Thoracic aorta (tissue), 2 donors: ENCODE measurements at places on chromosomes 4 and X. TPM values are rescaled to one million over a fixed set of nuclear protein-coding genes. Genes with fewer than 3 reads are reported as not detected.

Gene GC
- total RNA-seq = not detected

Gene TEX13D
- total RNA-seq = not detected

Gene P2RY8
- total RNA-seq = 4.2 TPM

Gene OTUD5
- total RNA-seq = 40.5 TPM

Gene PRKG2
- 0.14 TPM for total RNA-seq

Gene POF1B
- 0.21 TPM for total RNA-seq

Gene GAGE12J
- total RNA-seq = not detected

Gene C4orf36
- total RNA-seq = not detected

Gene PROM1
- total RNA-seq = 3.2 TPM

Gene SMR3B
- total RNA-seq = not detected

Gene ADRA2C
- 105 TPM for total RNA-seq

Gene TMEM47
- 189 TPM for total RNA-seq

Gene SLC7A11
- total RNA-seq = 2.6 TPM

Gene DAPP1
- 1.6 TPM for total RNA-seq

Gene HTRA3
- total RNA-seq = 55.5 TPM

Gene PDCL2
- not detected for total RNA-seq

Gene APLN
- 1.1 TPM for total RNA-seq

Gene PABPC5
- total RNA-seq = 1.8 TPM

Gene ANKRD50
- 21.1 TPM for total RNA-seq

Gene SYP
- 6.9 TPM for total RNA-seq

Gene IL1RAPL1
- total RNA-seq = 0.54 TPM

Gene TRPC3
- total RNA-seq = 0.78 TPM

Gene MXD4
- 93.1 TPM for total RNA-seq

Gene PPEF2
- 0.21 TPM for total RNA-seq

Gene SNX12
- total RNA-seq = 62.1 TPM

Gene KLHL8
- 12.2 TPM for total RNA-seq

Gene ADGRL3
- total RNA-seq = 17.5 TPM

Gene SPOCK3
- total RNA-seq = not detected

Gene MAGEA1
- total RNA-seq = not detected

Gene BEX2
- total RNA-seq = 5.9 TPM

Gene SPANXA1
- 1.4 TPM for total RNA-seq

Gene F8A3
- total RNA-seq = 34.4 TPM

Gene CAMK2D
- 70.1 TPM for total RNA-seq

Gene PABPC1L2A
- total RNA-seq = not detected

Gene FANCB
- 0.41 TPM for total RNA-seq

Gene AWAT2
- total RNA-seq = not detected

Gene HERC3
- 34.5 TPM for total RNA-seq

Gene KLF8
- 16.4 TPM for total RNA-seq

Gene TLR8
- total RNA-seq = 6.1 TPM

Gene COL25A1
- total RNA-seq = 0.42 TPM

Gene TAF7L
- total RNA-seq = not detected

Gene CFP
- total RNA-seq = 18.9 TPM
